CD4-positive, alpha-beta T cell (primary cell): ENCODE measurements at places on chromosomes 5 and 9.

- no peak for DNase-seq
These were observed 22.9 kb downstream of the ACSL6 start for GRCh38 chr5:131988601-131989000.

DNA sequence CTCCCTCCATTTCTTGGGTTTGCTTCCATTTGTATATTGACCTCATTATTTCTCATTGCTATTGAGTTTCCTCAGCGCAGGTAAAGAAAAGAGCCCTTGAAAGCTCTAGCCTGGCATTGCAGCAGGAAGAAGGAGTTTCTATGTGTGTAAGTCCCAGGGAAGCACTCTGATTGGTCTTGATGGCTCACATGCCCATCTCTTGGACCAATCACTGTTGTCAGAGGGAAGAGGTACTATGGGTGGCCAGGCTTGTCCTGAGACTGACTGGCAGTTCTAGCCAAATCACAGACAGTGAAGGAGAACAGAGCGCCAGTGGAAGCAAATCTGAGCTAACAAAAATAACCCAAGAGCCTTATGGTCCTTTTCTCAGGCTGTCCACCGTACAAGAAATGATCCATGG, 219.0 kb downstream of the PAX5 start:
- no peak for DNase-seq

GRCh38 chr9:137960496-137960895, 82.9 kb downstream of the CACNA1B start:
- no peak for DNase-seq

DNA sequence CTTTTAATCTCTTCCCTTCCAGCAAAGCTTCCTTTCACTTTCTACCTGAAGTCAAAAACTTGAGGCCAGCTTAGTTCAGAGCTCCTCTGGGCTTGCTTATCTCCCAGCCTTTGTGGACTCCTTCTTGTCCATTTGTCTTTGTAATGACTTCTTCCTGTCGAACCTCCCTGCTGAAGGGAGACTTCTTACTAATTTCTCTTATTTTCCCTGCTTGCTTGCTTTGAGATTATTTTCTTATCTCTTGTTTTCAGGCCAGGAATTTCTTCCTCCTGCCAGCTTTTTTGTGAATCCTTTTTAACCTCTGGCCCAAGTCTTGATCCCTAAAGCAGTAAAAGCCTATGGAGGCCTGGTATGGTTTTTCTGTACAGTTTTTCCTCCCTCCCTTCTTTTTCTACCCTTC, 46.8 kb upstream of the DHFR start:
- no peak for DNase-seq

DNA sequence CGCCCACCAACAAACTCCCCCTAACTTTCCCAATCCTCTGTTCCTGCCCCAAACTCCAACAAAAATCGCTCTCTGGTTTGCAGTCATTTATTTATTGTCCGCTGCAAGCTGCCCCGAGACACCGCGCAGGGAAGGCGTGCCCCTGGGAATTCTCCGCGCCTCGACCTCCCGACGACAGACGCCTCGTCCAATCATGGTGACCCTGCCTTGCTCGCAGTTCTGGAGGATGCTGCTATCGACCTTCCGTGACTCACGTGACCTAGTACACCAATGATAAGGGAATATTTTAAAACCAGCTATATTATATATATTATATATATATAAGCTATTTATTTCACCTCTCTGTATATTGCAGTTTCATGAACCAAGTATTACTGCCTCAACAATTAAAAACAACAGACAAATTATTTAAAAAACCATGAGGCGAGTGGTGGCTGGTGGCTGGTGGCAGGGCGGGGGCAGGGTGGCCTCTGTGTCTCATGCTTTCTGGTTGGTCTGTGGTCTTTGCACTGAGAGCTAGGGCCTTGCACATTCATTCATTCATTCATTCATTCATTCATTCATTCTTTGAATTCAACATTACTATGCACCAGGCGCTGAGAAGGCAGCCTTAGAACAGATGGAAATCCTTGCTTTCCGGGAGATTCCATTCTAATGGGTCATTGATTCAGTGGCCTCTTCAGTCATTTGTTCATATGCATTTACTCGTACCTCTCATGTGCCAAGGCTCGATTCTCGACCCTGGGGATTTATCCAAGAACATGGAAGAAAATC, 37.9 kb downstream of the FGF18 start:
- no peak for DNase-seq

DNA sequence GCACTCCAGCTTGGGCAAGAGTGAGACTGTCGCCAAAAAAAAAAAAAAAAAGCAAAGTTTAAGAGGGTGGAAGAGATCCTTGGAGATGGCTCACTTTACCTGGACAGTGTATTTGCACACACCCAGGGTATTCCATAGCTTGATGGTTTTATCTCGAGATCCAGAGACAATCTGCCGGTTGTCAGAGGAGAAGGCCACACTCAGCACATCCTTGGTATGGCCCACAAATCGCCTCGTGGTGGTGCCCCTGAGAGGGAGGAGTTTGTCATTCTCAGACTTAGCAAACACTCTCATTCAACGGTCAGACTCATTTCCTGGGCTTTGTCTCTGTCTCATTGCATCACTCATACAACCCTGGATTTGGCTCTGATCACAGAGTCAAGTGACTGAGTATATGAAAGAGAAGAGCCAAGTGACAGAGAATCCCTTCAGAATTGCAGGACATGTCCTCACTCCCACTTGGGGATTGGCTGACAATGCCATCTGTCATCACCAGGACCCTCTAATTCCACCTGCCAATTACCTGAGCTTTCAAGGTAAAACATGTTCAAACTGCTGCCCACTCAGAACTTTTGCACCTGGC, 2.2 kb downstream of the RACK1 start:
- DNase-seq, result no peak

- DNase-seq, result no peak
These were observed 243.8 kb downstream of the CDK5RAP2 start for GRCh38 chr9:120336021-120336752.
